ENCODE measurements at places on chromosomes 5 and 9. TPM values are rescaled to one million over a fixed set of nuclear protein-coding genes. Genes with fewer than 3 reads are reported as not detected.

The SH2D3C gene
- total RNA-seq: 0.17 TPM

The FYB1 gene
- 17.1 TPM for total RNA-seq

The CAMK2A gene
- total RNA-seq: 1.4 TPM

The OLFM1 gene
- total RNA-seq: 11.5 TPM

The ORM2 gene
- total RNA-seq: not detected

The SLC27A6 gene
- not detected for total RNA-seq

The CKS2 gene
- 443 TPM for total RNA-seq

The CHMP5 gene
- total RNA-seq: 83.2 TPM

The RETREG1 gene
- 3.0 TPM for total RNA-seq

The SAXO1 gene
- total RNA-seq: not detected

All from A549 treated with DMSO at 1 μM for 4 hours (cell line).